ENCODE measurements at places on chromosomes 3 and 15.
A peak's percentile ranks its signal among the peaks of the same experiment; 100 is the strongest.

DNA sequence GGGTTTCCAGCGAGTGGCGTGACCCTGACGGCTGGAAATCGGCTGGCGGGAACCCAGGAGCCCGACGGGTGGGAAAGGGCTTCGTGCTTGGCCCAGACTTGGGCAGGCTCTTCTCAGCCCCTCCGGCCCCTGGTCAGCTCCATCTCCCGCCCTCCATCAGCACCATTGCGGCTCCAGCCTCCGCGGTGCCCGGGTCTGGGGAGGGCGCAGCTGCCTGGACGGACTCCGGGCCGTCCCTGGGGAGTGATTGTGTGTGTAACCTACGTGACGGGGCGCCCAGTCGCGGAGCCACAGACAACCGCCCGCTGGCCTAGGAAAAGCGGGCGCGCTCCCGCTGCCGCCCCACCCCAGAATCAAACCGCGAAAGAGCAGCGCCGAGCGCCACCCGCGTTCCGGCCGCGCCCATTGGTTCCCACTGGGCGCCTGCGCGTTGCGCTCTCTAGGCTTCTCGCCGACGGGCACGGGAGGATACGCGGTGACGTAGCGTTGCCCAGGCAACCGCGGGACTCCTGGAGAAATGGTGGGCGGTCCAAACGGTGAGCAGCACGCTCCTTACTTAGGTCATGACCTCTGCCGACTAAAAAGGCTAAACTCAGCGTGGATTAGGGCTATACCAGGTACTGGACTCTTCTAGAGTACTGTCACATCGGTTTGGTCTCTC, at the start of gene CFAP20DC:
Gene CFAP20DC (minus strand): TSS at position 355 of the 661 bp plus-strand sequence. CDS start 394 bp downstream, outside the sequence.
- peak; percentile 95 for DNase-seq

DNA sequence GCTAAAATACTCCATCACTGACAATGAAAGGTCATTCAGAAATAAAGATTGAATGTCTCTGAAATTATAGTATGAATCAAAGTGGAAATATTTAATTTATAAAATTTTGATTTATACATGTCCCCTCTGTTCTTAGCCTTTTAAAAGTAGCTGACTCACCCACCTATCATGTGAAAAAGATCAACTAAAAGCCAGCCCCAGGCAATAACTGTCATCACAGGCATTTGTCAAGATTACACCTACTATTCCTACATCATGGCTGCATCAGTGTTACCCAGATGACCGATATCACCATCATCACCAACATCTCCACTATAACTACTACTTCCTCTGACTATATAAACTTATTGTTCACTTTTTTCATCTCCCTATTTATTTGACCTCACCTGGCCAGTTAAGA, 14.3 kb upstream of the PIK3R4 start:
- DNase-seq, result no peak

DNA sequence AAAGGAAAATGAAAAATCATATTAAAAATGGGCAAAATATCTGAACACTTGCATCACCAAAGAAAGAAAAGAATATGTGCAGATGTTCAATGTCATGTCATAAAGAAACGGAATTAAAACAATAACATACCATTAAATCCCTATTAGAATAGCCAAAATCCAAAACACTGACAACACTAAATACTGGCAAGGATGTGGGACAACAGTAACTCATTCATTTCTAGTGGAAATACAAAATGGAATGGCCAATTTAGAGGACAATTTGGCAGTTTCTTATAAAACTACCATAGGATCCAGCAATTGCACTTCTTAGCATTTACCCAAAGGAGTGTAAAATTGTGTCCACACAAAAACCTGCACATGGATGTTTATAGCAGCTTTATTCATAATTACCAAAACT, 542.5 kb upstream of the UBE2E2 start:
- DNase-seq, result no peak

DNA sequence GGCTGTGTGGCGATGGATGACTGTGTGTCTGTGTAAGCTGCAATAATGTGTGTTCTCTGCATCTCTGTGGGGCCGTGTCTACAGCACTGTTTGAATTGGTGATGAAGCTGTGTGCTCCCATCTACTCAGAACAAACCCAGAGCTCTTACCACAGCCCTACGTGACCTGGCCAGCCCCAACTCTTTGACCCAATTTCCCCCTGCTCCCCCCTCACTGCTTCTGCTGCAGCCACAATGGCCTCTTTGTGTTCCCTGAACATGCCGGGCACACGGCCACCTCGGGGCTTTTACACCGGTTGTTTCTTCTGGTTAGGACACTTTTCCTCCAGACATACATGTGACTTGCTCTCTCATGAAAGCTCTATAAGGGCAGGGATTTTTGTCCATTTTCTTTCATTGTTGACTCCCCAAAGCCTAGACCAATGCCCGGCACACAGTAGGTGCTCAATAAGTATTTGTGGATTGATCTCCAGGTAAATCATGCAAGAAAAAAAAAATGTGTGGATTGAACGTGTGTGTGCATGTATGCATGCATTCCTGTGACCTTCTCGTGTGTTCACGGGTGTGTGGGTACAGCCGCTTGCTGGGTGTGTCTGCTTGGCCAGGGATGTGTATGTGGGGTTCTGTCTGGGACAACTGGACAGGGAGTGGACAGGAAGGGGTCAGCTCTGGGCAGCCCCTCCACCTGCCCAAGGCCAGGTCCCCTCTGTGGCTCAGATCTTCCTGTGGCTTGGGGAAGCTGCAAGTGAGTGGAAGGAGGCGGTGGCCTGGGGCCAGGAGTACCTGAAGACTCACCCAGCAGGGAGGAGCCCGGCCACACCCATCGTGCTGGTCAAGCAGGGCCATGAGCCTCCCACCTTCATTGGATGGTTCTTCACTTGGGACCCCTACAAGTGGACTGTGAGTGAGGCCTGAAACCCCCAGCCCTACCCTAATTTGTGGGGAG, 14.8 kb downstream of the VILL start:
- DNase-seq, result no peak

DNA sequence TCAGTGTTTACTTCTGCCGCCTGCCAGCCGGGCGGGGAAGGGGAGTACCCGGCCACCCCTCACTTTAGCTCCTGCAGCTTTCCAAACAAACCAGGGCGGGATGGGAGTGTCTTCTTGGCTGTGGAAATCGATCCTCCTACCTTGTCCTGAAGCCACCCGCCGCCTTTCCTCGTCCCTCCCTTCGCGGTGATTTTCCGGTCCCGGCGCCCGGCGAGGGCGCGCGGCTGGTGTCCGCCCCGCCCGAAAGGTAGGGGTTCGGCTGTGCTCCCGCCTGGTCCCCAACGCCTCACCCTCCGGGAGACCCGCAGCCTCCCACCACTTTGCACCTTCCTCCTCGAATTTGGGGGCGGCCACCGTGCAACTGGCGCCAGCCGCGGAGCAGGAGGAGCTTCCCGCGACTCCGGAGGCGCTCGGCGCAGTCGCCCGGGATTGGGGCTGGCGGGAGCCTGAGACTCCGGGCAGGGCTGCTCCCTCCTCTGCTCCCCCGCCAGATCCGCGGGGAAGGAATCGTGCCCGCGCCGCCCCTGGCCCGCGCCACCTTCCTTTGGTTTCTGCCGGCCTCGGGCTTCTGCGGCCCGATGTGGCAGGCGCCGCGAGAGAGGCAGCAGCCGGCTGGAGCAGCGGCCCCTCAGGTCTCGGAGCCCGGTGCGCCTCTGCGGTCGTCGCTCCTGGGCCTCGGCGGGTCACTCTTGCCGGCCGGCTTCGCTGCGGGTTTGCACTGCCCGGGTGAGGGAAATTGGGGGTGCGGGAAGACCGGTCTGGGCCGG, 30.7 kb upstream of the ST3GAL6 start:
- DNase-seq, result peak; percentile 70

GRCh38 chr3:11532931-11533391, 110.8 kb downstream of the VGLL4 start:
- DNase-seq, result no peak

GRCh38 chr15:71484080-71484479, 326.3 kb upstream of the NR2E3 start:
- DNase-seq, result no peak

DNA sequence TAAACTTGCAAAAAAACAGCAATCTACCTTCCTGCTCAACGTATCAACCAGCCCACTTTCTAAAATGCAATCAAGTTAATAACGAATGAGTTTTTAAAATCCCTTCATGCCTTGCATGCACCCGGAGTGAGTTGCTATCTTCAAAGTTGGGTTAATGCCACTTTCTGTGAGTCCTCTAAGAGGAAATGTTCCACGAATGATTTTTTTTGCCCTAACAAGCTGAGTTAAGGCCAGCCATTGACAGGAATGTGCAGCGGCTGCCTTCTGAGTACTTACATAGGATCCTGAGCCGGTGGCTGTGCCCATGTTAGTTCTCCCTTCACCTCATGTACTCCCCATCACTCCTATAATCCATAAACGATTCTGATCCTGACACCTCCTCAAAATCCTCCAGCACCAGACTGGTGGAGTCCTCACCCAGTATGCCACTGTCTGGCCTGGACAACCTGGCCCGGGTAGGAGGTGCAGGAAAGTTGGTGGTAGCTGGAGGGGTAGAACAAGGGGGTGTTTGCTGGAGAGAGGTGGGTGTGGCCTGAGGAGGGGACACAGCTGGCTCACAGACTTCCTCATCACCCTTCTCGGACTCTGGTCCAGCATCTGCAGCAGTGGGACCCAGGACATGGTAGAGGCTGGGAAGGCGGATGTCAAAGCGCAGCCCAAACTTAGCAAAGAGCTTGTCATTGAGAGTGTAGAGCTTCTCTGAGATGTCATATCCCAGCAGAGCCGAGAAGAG, 12.4 kb downstream of the POPDC2 start:
- no peak for DNase-seq

GRCh38 chr3:124615896-124616543, 114.2 kb upstream of the UMPS start:
- DNase-seq, result no peak

GRCh38 chr3:147418371-147418781, 9.2 kb downstream of the ZIC1 start:
- no peak for DNase-seq

DNA sequence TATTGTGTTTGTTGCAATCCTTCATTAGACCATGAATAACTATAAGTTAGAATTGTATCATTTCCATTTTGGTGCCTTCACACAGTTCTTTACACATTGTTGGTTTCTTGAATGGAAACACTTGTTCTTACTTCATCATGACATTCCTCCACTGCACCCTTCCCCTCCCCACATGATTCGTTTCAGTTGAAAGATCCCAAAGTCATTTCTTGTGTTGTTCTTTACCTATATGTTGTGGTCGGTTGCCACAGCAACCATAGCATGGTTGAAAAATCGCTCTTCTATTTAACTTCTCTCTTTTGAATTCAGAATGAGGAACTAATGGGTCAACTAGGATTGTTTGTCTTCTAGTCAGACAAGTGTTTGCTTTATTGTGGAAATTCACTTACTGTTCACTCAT, 103.3 kb downstream of the IL1RAP start:
- no peak for DNase-seq

DNA sequence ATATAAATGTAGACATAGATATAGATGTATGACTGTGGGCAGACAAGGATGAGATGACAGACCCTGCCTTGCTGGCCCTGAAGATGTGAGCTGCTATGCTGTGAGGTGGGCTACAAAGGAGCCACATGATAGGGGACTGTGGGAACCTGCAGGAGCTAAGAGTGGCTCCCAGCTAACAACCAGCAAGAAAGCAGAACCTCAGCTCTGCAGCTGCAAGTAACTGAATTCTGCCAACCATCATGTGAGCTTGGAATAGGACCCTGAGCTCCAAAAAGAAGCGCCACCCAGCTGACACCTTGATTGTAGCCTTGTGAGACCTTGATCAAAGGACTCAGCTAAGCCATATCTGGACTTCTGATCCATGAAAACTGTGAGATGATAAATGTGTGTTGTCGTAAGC, 123.3 kb upstream of the GRM7 start:
- DNase-seq, result no peak

DNA sequence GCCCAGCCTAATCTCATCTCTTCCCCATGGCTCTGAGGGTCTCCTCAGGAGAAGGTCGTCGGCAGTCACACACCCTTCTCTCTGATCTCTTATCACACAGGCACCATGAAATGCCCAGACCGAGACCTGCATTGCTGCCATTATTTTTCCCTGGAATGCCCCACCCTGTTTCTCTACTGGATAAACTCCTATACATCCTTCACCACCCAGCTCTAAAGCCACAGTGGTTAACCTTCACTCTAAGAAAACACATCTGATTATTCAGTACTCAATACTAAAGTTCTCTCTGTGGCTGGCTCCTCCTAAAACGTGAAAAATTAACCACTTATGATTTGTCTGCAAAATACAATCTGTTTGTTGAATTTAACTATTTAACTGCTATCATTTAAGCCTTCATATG, 43.3 kb downstream of the RORA start:
- DNase-seq, result no peak

- DNase-seq, result no peak
Observed at GRCh38 chr3:106794442-106794841, 582.8 kb upstream of the CCDC54 start.

DNA sequence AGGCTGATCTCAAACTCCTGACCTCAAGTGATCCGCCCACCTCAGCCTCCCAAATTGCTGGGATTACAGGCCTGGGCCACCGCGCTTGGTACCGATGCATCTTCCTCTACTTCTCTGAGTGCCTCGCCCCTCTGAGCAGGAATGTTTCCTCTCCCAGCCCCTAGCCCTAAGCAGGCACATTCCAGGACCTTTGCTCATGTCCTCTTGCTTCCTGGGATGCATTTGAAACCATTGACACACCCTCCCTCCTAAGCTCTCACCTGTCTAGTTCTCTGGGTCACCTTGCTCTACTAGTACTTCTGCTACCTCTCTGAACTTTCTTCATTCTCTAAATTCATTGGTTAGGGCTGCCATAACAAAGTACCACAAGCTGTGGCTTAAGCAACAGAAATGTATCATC, 17.9 kb upstream of the UACA start:
- DNase-seq, result no peak

GRCh38 chr15:50143255-50143860, 24.3 kb upstream of the ATP8B4 start:
- no peak for DNase-seq

DNA sequence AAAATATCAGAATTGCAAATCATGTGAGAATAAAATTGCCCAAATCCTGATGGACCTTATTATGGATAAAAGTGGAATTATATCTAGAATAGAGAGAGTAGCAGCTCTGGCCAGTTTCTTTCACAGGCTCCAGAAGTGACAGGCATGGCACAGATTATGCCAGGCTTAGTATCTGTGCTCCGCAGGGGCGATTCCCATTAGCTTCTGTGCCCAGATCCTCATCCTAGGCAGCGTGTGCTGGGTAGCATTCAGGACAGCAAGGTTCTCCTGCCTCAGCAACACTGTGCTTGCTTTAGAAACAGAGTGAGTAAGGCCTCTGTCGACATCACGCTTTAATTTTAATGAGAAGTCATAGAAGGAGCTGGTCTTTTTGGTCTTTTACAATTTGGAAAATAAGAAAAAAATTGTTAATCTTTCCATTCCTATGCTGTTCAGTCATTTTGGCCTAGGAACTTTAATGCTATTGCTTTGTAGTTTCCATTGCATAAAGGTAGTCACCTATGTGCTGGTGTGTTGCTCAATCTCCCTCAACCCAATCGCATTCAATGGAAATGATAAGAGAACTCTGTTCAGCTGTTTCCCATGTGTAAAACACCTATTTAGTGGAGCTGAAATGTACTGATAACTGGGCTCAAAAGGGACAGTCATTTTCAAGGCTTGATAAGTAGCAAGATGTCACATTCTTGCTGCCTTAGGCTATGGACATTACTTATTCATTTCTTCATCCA, 770.1 kb downstream of the AGBL1 start:
- DNase-seq, result no peak

GRCh38 chr3:58237941-58238681, 519 bp downstream of the ABHD6 start:
- DNase-seq, result peak; percentile 49
